ENCODE measurements at places on chromosomes 16 and 17.
A peak's percentile ranks its signal among the peaks of the same experiment; 100 is the strongest.

- peaks cover 4% of the 10 kb centered on the region for H3K4me1 ChIP-seq
- H3K27ac ChIP-seq, result peak overlapping the region; percentile 64
- no peaks in the 10 kb centered on the region for H3K27me3 ChIP-seq
- H3K36me3 ChIP-seq, result no peaks in the 10 kb centered on the region
- H3K4me3 ChIP-seq, result peak overlapping the region; percentile 96
These were observed 1.0 kb downstream of the NHERF1 start for GRCh38 chr17:74749279-74750038.

DNA sequence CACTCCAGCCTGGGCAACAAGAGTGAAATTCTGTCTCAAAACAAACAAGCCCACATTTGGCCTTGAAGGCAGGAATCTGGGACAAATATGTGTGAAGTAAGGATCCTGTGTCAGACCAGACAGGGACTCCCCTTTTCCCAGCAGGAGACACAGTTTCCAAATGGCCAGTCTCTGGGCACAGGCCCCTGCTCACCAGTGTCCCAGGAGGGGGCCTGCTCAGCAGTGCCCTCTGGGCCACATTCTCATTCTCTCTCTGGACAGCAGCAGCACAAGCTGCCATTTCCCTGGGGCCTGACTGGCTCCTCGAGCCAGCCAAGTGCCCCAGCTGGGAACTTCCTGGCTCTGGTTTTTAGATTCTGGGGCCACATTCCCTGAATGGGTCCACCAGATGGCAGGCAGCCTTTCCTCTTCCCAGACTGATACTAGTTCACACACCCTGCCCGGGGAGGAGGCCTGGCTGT, 11.7 kb upstream of the MNT start:
- DNase-seq, result no peak
- no peaks in the 10 kb centered on the region for H3K27me3 ChIP-seq
- no peaks in the 10 kb centered on the region for H3K4me1 ChIP-seq
- H3K27ac ChIP-seq, result no peak overlapping the region
- no peak overlapping the region for H3K4me3 ChIP-seq
- H3K36me3 ChIP-seq, result peaks cover 6% of the 10 kb centered on the region

DNA sequence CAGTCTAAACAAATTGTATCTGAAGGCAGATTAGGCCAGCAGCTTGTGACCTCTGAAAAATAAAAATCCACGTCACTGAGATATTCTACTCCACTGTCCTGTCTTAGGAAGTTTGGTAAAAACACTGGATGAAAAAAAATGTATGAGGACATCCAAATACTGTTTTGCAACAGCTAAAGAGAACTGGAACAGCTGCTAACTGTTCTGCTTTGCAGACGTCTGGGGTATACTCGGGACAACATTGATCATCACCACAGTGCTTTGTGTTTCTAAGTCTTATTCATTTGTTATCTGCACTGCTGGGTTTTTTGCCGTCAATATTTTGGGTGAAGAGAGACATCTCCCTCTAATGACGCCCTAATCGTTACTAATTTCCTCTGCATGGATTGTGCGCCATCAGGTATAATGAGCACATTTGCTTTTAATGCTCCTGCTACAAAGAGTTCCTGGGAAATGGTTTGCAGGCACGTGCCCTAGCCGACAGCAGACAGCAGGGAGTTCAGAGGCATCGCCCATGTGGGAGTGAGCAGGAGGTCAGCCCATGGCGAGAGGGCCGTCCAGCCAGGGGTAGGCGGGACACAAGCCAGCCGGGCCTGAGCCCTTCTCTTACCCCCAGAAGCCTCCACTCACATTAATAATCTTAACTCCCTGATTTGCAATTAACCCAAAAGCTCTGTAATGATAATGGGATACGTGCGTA, 87.0 kb downstream of the CBLN1 start:
- H3K36me3 ChIP-seq, result no peaks in the 10 kb centered on the region
- no peaks in the 10 kb centered on the region for H3K4me1 ChIP-seq
- H3K27ac ChIP-seq, result no peak overlapping the region
- no peak overlapping the region for H3K4me3 ChIP-seq
- H3K27me3 ChIP-seq, result no peaks in the 10 kb centered on the region
- no peak for DNase-seq

- H3K36me3 ChIP-seq, result no peaks in the 10 kb centered on the region
- H3K27me3 ChIP-seq, result no peaks in the 10 kb centered on the region
- H3K4me1 ChIP-seq, result no peaks in the 10 kb centered on the region
These were observed 6.0 kb downstream of the SDR42E1 start for GRCh38 chr16:82005027-82005830.

GRCh38 chr16:88939972-88940861, 36.8 kb downstream of the CBFA2T3 start:
- no peaks in the 10 kb centered on the region for H3K36me3 ChIP-seq
- H3K27me3 ChIP-seq, result peaks cover 1% of the 10 kb centered on the region
- H3K27ac ChIP-seq, result no peak overlapping the region
- H3K4me3 ChIP-seq, result peak overlapping the region; percentile 56
- H3K4me1 ChIP-seq, result peaks cover 43% of the 10 kb centered on the region
- no peak for DNase-seq

- no peaks in the 10 kb centered on the region for H3K36me3 ChIP-seq
- no peaks in the 10 kb centered on the region for H3K4me1 ChIP-seq
- no peak for DNase-seq
- H3K27ac ChIP-seq, result no peak overlapping the region
- H3K4me3 ChIP-seq, result no peak overlapping the region
- no peaks in the 10 kb centered on the region for H3K27me3 ChIP-seq
These were observed 19.5 kb downstream of the PCTP start for GRCh38 chr17:55770196-55770870.

- H3K4me1 ChIP-seq, result peaks cover 13% of the 10 kb centered on the region
- DNase-seq, result no peak
- no peak overlapping the region for H3K4me3 ChIP-seq
- H3K27ac ChIP-seq, result no peak overlapping the region
- no peaks in the 10 kb centered on the region for H3K36me3 ChIP-seq
- no peaks in the 10 kb centered on the region for H3K27me3 ChIP-seq
These were observed 3.8 kb upstream of the CBFB start for GRCh38 chr16:67025210-67025550.

DNA sequence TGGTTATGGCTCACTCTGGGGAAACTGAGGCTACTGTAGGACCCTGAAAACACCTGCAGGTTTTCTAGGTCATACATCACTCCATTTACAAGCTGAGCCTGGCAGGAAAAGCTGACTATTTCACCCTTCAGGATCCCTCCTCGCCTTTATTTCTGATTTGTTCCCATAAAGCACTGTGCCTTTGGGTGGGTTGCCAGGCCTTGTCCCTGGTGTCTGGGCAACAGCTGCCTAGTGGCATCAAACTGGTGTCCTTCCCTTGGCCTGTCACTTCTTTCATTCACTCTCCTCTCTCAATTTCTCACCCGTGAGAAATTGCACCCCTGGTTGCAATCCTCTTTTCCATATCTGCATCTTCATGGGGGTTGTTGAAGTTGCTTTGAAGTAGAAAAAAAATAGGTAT, 1.6 kb downstream of the MYL4 start:
- no peak for DNase-seq
- H3K4me3 ChIP-seq, result no peak overlapping the region
- H3K36me3 ChIP-seq, result no peaks in the 10 kb centered on the region
- peaks cover 31% of the 10 kb centered on the region for H3K4me1 ChIP-seq
- H3K27ac ChIP-seq, result no peak overlapping the region
- H3K27me3 ChIP-seq, result no peaks in the 10 kb centered on the region

GRCh38 chr17:16429083-16429482, 13.7 kb downstream of the TRPV2 start:
- H3K27me3 ChIP-seq, result no peaks in the 10 kb centered on the region
- H3K27ac ChIP-seq, result no peak overlapping the region
- no peak for DNase-seq
- H3K4me1 ChIP-seq, result no peaks in the 10 kb centered on the region
- H3K36me3 ChIP-seq, result peaks cover 27% of the 10 kb centered on the region
- H3K4me3 ChIP-seq, result no peak overlapping the region

GRCh38 chr16:2532494-2533141, 1.4 kb upstream of the CEMP1 start:
- H3K4me3 ChIP-seq, result peak overlapping the region; percentile 95
- H3K4me1 ChIP-seq, result peaks cover 13% of the 10 kb centered on the region
- no peaks in the 10 kb centered on the region for H3K27me3 ChIP-seq
- peaks cover 15% of the 10 kb centered on the region for H3K36me3 ChIP-seq
- H3K27ac ChIP-seq, result peak overlapping the region; percentile 89

DNA sequence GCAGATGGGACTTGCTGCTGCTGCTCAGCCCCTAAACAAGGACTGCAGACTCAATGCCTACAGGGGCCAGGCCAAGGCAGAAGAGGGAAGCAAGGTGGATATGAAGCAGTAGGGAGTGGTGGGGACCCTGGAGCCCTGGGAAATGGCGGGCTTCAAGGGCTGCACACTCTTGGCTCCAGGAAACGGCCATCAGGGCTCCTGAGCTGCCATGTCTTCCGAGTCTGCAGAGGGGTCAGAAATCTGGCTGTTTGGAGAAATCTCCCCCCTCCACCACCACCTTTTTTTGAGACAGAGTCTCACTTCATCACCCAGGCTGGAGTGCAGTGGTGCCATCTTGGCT, 169.1 kb downstream of the KATNIP start:
- H3K27me3 ChIP-seq, result no peaks in the 10 kb centered on the region
- H3K36me3 ChIP-seq, result no peaks in the 10 kb centered on the region
- no peak overlapping the region for H3K4me3 ChIP-seq
- H3K4me1 ChIP-seq, result no peaks in the 10 kb centered on the region
- H3K27ac ChIP-seq, result no peak overlapping the region

DNA sequence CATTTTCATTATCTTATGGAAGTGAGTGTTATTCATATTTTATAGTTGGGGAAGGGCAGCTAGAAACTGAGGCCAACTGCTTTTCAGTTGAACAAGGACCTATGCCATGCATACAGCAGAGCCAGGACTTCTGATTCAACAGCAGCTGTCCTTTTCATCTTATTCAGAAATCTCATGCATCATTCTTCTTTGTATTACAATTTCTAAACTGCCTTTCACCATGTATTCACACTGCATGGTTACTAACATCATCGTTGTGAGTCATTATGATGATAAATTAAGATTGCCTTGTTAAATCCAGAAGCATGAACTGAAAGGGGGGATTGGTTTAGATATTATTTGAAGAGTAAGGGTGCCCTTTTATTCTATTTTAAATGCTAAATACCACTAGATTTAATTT, 1470.1 kb upstream of the GOT2 start:
- H3K27ac ChIP-seq, result no peak overlapping the region
- H3K36me3 ChIP-seq, result no peaks in the 10 kb centered on the region
- H3K4me3 ChIP-seq, result no peak overlapping the region
- DNase-seq, result no peak

GRCh38 chr17:46179375-46179999, 13.7 kb downstream of the KANSL1 start:
- H3K4me3 ChIP-seq, result peak overlapping the region; percentile 17
- peaks cover 3% of the 10 kb centered on the region for H3K36me3 ChIP-seq
- H3K4me1 ChIP-seq, result peaks cover 50% of the 10 kb centered on the region
- peak overlapping the region; percentile 29 for H3K27ac ChIP-seq
- no peaks in the 10 kb centered on the region for H3K27me3 ChIP-seq

DNA sequence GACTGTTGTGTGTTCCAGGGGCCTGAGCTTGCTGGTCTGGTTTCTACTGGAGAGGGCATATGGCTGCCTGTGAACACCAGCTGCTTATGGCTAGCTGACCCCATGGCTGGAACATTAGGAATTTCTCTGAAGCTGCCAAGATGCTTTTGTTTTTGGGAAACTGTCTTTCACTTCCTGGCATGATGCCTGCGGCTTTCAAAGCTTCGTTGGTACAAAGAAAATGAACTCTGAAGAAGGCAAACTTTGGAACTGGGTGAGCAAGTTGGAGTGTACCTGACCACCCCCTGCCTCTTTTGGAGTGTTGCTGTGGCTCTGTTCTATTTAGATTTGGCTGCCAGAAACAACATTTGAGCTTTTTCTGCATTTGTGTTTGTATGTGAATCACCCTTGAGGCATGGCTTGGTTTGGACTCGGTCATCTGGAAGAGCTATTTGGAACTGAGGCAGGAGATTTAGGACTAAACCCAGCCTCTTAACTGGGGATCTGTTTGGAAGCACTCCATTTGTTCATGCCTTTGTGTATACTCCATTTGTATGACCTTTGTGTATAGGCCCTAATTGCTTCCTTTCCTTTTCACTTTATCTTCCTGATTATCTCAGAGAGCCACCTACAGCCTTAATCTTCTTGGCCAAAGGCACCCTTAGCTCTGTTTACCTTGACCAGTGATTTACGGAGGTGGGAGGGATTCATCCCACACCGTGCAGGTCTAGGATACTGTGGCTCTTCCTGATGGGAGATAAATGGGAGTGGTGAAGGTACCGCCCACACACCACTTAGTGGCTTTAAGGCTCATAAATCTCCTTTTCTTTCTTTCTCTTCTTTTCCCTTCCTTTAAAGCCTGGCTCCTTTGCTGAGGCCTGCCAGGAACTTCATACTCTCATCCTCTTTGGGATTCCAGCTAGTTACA, 7.3 kb upstream of the CPHXL start:
- no peaks in the 10 kb centered on the region for H3K27me3 ChIP-seq
- no peak overlapping the region for H3K4me3 ChIP-seq
- no peaks in the 10 kb centered on the region for H3K36me3 ChIP-seq
- no peak overlapping the region for H3K27ac ChIP-seq
- no peak for DNase-seq

DNA sequence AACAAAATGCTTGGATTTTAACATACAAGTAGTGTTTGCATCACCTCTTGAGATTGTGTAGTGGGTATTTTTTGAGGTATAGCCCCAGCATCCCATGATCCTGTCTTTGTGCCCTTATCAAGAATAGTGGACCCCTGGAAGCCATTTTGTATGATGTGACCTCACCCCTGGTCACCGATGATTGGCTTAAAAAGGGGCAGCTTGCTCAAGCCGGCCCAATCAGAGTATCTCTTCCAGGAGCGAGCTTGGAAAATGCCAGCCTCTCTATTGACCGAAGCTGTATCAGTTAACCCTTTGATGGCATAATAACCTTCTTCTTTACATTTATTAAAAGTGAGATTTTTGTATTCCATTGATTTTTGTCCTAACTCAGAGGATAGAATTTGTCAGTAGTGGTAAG, 55.5 kb upstream of the FAM20A start:
- no peaks in the 10 kb centered on the region for H3K4me1 ChIP-seq
- DNase-seq, result no peak
- H3K27ac ChIP-seq, result no peak overlapping the region
- H3K4me3 ChIP-seq, result no peak overlapping the region
- H3K36me3 ChIP-seq, result no peaks in the 10 kb centered on the region

GRCh38 chr17:56540836-56541235, 52.7 kb upstream of the NOG start:
- peaks cover 1% of the 10 kb centered on the region for H3K27me3 ChIP-seq
- H3K27ac ChIP-seq, result no peak overlapping the region
- H3K36me3 ChIP-seq, result no peaks in the 10 kb centered on the region
- H3K4me1 ChIP-seq, result no peaks in the 10 kb centered on the region
- DNase-seq, result no peak

GRCh38 chr17:34485999-34486398, 93.4 kb upstream of the TMEM132E start:
- peaks cover 1% of the 10 kb centered on the region for H3K27me3 ChIP-seq
- H3K36me3 ChIP-seq, result no peaks in the 10 kb centered on the region
- H3K27ac ChIP-seq, result no peak overlapping the region
- no peaks in the 10 kb centered on the region for H3K4me1 ChIP-seq

DNA sequence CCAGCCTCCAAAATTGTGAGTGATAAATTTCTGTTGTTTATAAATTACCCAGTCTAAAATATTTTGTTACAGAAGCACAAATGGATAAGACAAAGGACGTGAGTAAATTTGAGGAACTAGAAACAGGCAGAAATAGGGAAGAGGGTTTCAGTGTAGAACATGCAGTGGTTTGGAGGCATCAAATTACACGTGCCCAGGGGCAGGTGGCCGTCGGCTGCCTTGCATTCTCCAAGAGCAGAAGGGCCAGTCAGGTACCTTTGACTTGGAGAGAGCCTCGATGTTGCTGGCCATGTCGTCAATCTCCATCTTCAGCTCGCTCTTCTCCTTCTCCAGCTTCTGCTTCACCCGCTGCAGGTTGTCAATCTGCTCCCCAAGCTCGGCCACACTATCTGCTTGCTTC, 54.3 kb downstream of the MYH13 start:
- H3K36me3 ChIP-seq, result no peaks in the 10 kb centered on the region
- H3K27me3 ChIP-seq, result peaks cover 2% of the 10 kb centered on the region
- DNase-seq, result no peak
